ENCODE measurements at places on chromosomes 11 and 22. TPM values are rescaled to one million over a fixed set of nuclear protein-coding genes. Genes with fewer than 3 reads are reported as not detected.

The MUC6 gene
- not detected for total RNA-seq

The YIF1A gene
- 66.9 TPM for total RNA-seq

The CCDC15 gene
- 1.5 TPM for total RNA-seq

The POTEH gene
- not detected for total RNA-seq

The OR51I1 gene
- not detected for total RNA-seq

The DCHS1 gene
- 28.0 TPM for total RNA-seq

The DGCR6 gene
- 3.1 TPM for total RNA-seq

The CCDC188 gene
- 1.6 TPM for total RNA-seq

The ACR gene
- 4.5 TPM for total RNA-seq

The GRIK4 gene
- total RNA-seq, result 4.3 TPM

The MIOX gene
- not detected for total RNA-seq

The MS4A4A gene
- total RNA-seq, result 53.9 TPM

The SLC25A18 gene
- 1.2 TPM for total RNA-seq

The PPFIBP2 gene
- total RNA-seq, result 26.8 TPM

The CSRP3 gene
- not detected for total RNA-seq

The DRD4 gene
- total RNA-seq, result 1.2 TPM

The LRRC4C gene
- total RNA-seq, result 2.2 TPM

The CALCA gene
- not detected for total RNA-seq

The SMIM35 gene
- not detected for total RNA-seq

The TRIM51 gene
- total RNA-seq, result not detected

The TRPC6 gene
- 17.3 TPM for total RNA-seq

The ALG12 gene
- 28.1 TPM for total RNA-seq

The SCGB2A2 gene
- total RNA-seq, result not detected

The GLB1L2 gene
- total RNA-seq, result 4.9 TPM

The COMMD9 gene
- 74.5 TPM for total RNA-seq

The TUB gene
- total RNA-seq, result 3.6 TPM

The CDC42BPG gene
- total RNA-seq, result 20.9 TPM

The OR5A1 gene
- total RNA-seq, result not detected

The NCR3LG1 gene
- total RNA-seq, result 5.6 TPM

The MYO18B gene
- 0.14 TPM for total RNA-seq

The OR5J2 gene
- total RNA-seq, result not detected

The TUG1 gene
- total RNA-seq, result 71.8 TPM

The DBX1 gene
- total RNA-seq, result not detected

The YDJC gene
- total RNA-seq, result 13.9 TPM

The OR4D5 gene
- not detected for total RNA-seq

The OR51B5 gene
- total RNA-seq, result not detected

The CHST1 gene
- total RNA-seq, result 4.9 TPM

The FAM83F gene
- total RNA-seq, result 0.35 TPM
